ENCODE measurements at places on chromosomes 4 and X. TPM values are rescaled to one million over a fixed set of nuclear protein-coding genes. Genes with fewer than 3 reads are reported as not detected.

The CFP gene
- polyA plus RNA-seq: 0.22 TPM

The GPR50 gene
- polyA plus RNA-seq: not detected

The MAGEA8 gene
- polyA plus RNA-seq: not detected

The FGD1 gene
- 9.0 TPM for polyA plus RNA-seq

The PLS3 gene
- polyA plus RNA-seq: 116 TPM
